ENCODE measurements at places on chromosomes 16 and 17. TPM values are rescaled to one million over a fixed set of nuclear protein-coding genes. Genes with fewer than 3 reads are reported as not detected.

Gene IGSF6
- total RNA-seq = not detected

Gene TBC1D3E
- not detected for total RNA-seq

Gene GPR142
- 0.28 TPM for total RNA-seq

Gene TAT
- not detected for total RNA-seq

Gene CEP295NL
- 0.56 TPM for total RNA-seq

DNA sequence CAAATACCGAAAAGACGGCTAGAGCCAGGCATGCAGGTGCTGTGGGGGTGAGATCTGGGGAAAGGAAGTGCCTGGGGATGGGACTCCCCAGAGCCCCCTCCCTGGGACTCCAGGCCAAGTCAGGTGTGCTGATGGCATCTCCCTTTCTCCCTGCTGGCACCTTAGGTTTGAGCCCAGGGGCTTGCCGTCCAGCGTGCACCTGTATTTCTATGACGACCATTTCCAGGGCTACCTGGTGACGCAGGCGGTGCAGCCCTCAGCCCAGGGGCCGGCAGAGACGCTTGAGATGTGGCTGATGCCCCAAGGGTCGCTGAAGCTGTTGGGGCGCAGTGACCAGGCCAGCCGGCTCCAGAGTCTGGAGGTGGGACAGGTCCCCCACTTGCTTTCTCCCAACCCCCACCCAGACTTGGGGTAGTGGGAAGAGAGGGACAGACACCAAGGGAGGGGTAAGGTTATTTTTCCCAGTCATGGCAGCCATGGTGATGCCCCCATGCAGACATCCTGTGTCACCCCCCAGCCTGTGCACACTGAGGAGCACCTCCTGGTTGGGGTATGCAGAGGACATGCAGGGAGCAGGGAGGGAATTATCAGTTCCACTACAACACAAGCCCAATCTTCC, 11.1 kb downstream of the XYLT2 start:
- DNase-seq = no peak

- DNase-seq = no peak
Measured at GRCh38 chr17:10624969-10625368, 32.1 kb downstream of the MYH3 start.

- DNase-seq = no peak
Measured at GRCh38 chr17:27343294-27343693, 49.4 kb downstream of the WSB1 start.

DNA sequence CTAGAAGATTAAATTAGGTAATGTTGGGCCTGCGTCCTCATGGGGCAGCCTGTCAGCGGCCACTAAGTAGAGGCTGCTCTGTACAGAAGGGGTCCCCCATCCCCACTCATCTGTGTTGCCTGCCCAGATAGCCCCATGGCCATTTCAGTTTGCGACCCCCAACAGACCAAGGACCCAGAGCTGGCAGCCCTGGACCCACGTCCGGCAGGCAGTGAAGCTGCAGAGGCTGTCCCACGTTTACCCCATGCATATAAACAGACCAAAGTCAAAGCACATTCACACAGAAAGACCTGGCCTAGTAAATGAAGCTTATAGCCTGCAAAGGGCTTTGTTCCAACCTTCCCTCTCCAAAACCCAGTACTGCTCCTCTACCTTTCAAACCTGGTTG, 4.6 kb downstream of the PDF start:
- DNase-seq = no peak

- peak; percentile 70 for DNase-seq
Measured at GRCh38 chr16:12323007-12323758, 346.6 kb downstream of the SNX29 start.

GRCh38 chr16:85735225-85735635, 15.7 kb downstream of the C16orf74 start:
- peak; percentile 77 for DNase-seq

DNA sequence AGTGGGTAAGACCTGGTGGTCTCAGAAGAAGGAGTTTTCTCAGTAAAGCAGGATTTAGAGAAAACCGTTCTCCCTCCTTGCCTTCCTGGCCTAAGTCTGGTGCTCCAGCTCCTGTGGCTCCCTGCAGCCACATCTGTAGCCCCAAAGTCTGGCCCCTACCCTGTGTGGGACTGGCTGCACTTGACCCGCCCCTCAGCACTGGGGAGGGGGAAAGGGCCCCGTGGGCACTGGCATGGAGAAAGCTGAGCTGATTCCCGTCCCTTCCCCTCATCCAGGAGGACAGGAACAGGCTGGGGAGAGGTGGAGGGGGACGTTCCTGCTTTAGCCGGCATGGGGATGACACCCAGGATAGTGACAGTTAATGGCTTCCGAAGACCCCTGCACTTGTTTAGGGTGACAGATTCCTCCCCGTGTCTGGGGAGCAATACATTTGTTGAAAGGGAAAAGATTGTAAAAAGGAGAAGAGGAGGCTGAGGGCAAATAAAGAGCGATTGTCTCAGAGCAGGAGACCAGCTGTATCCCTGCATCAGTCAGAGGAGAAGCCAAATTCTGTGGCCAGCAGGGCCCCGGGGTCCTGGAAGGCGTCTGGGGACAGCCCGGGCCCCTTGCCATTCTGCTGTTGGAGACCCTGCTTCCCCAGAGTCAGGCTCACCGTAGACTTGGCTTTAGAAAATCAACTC, 37.9 kb downstream of the GRIN2C start:
- DNase-seq = no peak

DNA sequence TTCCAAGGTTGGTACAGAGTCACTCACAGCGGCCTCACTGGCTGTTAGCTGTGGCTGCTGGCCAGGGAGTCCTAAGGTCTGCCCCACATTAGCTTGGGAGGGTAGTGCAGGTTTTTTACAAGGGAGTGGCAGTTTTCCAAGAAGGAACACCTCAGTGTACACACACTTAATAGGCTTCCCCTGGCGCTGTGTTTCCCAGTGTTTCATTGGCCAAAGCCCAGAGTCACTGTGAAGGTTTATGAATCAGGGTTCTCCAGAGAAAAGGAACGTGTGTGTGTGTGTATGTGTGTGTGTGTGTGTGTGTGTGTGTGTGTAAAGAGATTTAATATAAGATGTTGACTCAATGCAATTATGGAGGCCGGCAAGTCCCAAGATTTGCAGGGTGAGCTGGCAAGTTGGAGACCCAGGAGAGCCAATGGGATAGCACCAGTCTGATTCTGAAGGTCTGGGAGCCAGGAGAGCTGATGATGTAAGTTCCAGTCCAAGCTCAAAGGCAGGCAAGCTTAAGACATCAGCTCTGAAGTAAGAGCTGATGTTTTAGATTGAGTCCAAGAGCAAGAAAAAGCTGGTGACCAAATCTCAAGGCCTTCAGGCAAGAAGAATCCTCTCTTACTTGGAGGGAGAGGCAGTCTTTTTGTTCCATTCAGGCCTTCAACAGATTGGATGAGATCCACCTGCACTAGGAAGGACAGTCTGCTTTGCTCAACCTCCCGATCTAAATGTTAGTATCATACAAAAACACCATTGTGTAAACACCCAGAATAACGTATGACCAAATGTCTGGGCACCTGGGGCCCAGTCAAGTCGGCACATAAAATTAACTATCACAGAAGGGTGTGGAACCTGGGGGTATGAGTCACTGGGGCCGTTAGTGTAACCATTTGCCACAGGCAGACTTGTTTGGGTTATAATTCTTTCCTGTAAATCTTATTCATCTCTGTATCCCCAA, 206.8 kb downstream of the PRKCA start:
- peak; percentile 78 for DNase-seq

- no peak for DNase-seq
Measured at GRCh38 chr16:85480727-85481101, 132.4 kb upstream of the GSE1 start.

GRCh38 chr17:1467898-1468492, 12.0 kb upstream of the CRK start:
- no peak for DNase-seq

GRCh38 chr17:56754523-56755208, 79.1 kb downstream of the C17orf67 start:
- peak; percentile 77 for DNase-seq

GRCh38 chr16:25606069-25606468, 85.7 kb upstream of the HS3ST4 start:
- DNase-seq = no peak

DNA sequence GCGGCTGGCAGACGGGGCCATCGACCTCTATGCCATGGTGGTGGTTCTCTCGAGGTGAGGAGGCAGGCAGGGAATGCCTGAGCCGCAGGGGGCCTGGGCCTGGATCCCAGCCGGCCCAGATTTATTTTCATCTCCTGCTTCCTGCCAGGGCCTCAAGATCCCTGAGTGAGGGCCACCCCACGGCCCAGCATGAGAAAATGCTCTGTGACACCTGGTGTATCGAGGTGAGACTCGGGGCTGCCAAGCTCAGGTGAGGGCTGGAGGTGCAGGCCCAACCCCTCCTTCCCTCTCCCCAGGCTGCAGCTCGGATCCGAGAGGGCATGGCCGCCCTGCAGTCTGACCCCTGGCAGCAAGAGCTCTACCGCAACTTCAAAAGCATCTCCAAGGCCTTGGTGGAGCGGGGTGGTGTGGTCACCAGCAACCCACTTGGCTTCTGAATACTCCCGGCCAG, 4.9 kb downstream of the ACADVL start:
- no peak for DNase-seq

DNA sequence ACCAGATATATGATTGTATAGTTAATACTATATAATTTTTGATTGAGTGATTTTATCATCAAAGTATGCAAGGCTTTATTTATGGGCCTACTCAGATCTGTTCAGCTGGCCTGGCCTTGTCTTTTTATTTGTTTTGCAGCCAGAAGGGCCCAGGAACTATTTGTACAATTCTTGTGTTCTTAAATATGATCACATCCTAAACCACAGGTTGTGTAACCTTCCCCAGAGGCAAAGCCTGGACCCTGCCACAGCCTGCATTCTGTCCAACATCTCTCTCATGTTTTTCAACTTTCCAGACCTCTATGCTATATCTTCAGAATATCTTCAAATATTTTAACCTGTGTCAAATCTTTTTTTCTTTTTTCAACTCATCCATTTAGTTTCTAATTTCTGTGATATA, 410.4 kb upstream of the MON1B start:
- DNase-seq = no peak

DNA sequence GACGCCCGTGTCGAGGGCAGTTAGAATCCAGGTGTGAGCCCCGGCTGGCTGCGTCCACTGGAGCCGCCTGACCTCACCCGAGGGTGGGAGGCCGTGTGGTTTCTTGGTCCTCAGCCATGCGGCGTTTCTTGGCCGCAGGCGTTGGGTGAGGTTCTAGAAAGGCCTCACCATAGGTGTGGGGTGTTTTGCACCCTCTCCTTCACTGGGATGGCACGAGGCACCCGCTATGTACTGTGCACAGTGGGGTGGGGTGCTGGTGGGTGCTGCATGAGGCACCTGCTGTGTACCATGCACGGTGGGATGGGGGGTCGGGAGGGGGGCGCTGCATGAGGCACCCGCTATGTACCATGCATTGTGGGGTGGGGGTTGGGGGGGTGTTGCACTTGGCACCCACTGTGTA, 169.6 kb downstream of the BANP start:
- DNase-seq = no peak

DNA sequence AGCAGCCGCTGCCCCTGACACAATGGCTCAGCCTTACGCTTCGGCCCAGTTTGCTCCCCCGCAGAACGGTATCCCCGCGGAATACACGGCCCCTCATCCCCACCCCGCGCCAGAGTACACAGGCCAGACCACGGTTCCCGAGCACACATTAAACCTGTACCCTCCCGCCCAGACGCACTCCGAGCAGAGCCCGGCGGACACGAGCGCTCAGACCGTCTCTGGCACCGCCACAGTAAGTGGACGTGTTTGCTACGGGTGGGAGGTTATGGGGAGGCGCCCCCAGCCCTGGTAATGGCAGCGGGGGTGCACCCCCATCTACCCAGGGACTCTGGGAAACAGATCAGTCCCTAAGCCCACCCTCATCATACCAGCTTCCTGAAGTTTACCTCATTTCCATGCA, 185.5 kb downstream of the RBFOX1 start:
- DNase-seq = no peak

- DNase-seq = no peak
Measured at GRCh38 chr16:66367968-66368891, 1.7 kb downstream of the CDH5 start.

GRCh38 chr16:56626685-56627084, 1.1 kb downstream of the MT1E start:
- no peak for DNase-seq

DNA sequence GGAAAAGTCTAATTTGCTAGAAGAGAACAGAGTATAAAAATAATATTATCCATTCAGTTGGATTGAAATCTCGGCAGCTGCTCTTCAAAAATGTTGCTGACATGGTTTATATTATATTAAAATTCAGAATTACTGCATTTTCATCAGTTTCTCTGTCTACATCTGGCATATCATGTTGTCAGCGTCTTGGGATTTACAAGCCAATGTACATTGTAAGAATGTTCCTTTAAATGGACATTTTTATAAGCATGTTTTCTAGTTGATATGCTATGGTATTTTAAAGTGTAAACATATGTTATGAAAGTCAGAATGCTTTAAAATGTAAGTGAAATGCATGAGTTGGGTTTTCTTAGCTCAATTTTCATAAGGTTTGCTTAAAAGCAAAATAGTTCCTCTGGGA, 528.1 kb upstream of the CDH8 start:
- no peak for DNase-seq

DNA sequence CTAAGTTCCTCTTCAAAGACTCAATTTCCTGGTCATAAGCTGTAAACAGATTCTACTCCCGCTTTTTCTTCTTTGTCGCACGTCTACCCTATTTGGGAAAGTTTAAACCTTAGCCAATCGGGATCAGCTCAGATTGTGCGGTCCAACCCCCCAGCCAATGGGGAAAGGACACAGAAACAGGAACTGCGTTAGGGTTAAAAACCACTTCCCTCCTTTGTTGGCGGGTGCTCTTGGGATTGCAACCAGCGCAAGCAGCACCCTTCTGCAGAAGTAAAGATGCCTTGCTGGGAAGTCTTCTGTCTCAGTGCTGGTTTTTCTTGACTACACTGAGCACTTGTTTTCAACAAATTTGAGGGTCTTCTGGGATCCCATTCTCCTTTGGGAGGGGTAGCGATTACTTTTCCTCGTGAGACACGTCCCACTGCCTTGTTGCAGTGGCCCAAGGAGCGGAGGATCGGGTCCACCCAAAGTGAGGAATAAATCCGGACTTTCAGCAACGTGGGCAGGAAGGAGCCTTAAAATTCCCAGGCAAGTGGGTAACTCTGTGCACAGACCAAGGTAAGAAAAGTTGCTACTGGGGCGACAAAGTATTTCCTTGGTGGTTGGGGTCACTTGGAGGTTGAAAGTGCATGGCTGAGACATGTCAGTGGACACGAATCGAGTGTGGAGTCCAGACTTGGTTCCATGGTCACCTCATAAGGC, 1.0 kb upstream of the YPEL3 start:
- DNase-seq = peak; percentile 70

GRCh38 chr16:88796278-88796677, 7.3 kb upstream of the CDT1 start:
- no peak for DNase-seq

GRCh38 chr17:50198026-50198669, 3.3 kb downstream of the COL1A1 start:
- DNase-seq = peak; percentile 92
